ENCODE measurements at places on chromosomes 3 and 15.

GRCh38 chr15:52301265-52301847, 5.8 kb upstream of the MYO5C start:
- no peak for DNase-seq

- peak; percentile 25 for DNase-seq
Measured at GRCh38 chr3:187165144-187165543, 25.8 kb upstream of the RPL39L start.

GRCh38 chr15:38672814-38673670, 108.4 kb upstream of the RASGRP1 start:
- no peak for DNase-seq

GRCh38 chr3:104244680-104245220, 1122.0 kb upstream of the ALCAM start:
- DNase-seq: no peak

DNA sequence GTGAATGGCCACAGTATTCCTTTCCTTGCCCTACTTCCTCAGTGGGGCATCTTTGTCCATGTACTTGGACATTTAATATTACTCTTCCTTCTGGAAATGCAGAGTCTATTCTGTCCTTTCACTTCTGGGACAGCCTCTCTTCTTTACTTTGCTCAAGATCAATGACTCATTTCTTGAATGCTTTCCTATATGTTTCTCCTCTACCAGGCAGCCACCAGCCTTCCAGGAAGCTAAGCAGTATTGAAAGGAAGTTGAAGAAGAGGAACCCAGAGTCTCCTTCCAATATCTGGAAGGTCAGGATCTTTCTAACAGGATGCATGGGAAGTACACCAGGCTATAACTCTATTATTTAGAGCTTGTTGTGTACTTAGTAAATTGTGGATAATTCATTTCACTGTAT, 182.8 kb downstream of the CD47 start:
- DNase-seq: no peak

- DNase-seq: no peak
Measured at GRCh38 chr3:45683417-45684326, 5.5 kb upstream of the SACM1L start.

DNA sequence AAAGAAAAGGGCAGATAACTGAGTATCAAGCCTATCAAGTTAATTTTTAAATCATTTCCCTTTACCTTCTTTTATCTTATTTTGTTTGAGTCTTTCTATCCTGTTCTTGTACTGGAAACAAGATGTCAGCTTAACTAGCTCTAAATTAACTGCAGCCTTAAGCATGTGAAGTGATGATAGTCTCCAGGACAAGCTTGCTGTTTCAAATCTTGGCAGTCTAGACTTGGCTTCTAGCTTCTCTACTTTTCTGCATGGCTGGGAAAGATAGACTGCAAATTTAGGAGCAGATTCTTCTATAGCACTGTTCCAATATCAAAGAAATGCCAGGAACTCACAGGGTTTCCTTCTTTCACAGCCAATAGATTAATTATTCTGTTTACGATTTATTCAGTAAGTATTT, 1034.4 kb downstream of the TUSC7 start:
- no peak for DNase-seq

- no peak for DNase-seq
Measured at GRCh38 chr3:155112661-155113389, 32.7 kb downstream of the MME start.

GRCh38 chr3:73901686-73902085, 276.9 kb upstream of the PDZRN3 start:
- DNase-seq: no peak

DNA sequence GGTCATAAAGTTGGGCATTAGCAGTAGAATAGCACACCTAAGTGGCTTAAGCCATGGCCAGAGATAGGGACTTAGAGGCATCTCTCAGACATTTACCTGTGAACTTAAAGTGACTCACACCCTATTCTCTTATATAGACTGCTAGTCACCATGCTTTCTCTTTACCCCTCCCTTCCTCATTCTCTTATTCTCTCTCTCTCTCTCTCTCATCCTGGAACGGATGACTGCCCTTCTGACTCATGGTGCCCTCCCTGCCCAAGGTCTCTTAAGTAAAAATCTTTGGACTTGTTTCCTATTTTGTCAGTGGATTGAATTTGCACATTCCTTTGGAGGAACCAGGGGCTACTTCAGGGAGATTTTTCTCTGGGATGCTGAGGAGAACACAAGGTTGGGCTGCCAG, 58.8 kb downstream of the NPAP1 start:
- DNase-seq: no peak

DNA sequence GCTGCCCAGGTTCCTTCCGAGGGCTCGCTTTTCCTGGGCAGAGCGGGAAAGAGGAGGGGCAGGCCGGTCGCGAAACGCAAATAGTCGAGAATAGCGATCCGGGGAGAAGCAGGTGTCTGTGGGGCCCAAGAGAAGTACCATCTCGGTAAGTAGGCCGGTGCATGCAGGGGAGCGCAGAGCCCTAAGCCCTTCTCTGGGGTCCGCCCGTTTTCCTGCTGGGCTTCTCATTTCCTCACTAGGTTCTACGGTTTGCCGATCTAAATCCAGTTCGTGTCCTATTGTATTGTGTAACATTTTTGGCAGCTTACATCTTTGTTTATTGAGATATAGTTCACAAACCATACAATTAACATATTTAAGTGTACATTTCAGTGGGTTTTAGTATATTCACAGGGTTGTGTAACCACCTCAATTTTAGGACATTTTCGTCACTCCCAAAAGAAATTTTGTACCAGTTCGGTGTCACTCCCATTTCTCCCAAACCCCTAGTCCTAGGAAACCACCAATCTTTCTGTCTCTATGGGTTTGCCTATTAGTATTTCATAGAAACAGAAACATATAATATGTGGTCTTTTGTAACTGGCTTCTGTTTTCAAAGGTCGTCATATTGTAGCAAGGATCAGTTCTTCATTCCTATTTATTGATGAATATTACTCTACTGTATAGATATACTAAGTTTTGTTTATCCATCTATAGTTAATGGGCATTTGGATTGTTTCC, 6.8 kb upstream of the TRIM69 start:
- no peak for DNase-seq

DNA sequence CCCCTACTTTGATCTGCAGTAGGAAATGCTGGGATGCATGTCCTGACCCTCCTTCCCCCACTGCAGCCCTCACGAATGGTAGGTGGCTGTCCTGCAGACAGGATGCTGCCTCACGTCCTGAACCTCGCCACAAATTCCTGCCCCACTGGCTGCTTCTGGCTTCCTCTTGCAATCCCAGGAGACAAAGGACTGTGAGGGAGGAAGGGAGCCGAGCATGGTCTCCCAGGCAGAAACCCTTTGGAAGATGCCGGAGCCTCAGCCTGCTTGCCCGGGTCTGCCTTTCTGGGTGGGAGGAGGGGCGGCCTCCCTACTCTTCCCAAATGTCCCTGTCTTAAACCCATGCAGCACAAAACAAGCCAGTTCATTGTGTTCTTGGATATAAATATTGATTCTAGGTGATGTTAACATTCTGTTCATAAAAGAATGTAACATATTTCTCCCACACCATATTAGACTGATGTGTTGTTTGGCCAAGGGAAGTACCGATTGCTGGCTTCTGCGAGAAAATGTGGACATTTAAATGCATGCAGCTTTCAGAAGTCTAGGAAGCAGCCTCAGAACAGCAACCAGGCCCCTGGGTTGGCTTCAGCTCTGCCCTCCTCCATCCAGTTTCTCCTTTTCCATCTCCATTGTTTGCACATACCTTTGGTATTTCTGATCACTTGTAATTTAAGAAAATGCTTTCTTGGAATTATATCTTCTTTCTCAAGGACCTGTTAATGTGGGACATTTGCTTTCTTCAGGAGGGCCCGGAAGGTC, 75.3 kb downstream of the HMG20A start:
- DNase-seq: no peak

DNA sequence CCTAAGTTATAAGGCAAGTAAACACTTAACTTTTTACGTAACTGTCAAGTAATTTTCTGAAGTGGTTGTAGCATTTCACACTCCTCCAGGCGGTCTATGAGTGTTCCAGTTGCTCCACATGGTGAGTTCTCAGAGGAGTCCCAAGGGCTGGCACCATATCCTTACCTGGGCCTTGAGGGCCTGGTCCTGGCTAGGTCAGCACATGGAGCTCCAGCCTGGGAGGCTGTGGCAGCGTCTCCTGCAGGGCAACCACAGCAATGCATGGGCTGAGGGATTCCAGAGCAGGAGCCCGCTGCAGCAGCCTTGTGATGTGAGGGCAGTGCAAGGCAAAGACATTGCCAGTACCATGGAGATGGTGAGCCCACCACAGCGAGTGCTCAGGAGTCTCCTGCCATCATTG, 32.2 kb upstream of the LYZL4 start:
- no peak for DNase-seq

DNA sequence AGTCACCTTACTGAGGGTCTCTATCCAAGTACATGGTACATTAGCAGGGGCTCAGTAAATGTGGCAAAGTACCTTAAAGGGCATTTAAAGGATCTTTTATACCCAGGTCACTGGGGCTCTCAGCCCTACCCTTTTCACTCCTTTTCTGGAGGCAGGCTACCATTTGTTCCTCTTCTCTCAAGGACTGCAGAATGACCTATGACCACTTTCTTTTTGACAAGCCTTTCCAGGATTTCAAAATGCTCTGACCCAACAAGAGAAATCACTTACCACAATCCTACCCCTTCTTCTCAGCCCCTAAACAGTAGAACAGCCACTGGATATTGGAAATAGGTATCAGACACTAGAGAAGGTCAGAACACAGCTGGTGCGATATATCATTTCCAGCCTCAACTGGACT, 221.8 kb upstream of the TPRG1 start:
- DNase-seq: no peak

DNA sequence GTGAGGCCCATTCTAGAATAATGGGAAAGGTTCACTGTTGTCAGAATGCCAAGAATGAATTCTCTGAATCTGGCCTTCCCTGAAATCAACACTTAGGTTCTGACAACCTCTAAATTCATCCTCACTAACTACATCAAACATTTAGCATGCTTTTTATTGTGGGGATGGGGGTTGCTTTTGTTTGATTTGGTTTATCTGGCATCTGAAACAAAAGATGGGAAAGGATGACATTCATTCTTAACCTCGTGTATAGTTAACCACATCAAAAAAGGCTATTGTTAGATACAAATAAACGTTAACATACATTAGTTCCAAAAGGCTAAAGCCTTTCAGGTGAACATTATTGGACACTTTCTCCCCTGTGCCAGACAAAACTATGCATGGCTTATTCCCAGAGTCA, 357.3 kb downstream of the FHIT start:
- no peak for DNase-seq

GRCh38 chr3:48038971-48039481, 22.8 kb upstream of the MAP4 start:
- DNase-seq: no peak

DNA sequence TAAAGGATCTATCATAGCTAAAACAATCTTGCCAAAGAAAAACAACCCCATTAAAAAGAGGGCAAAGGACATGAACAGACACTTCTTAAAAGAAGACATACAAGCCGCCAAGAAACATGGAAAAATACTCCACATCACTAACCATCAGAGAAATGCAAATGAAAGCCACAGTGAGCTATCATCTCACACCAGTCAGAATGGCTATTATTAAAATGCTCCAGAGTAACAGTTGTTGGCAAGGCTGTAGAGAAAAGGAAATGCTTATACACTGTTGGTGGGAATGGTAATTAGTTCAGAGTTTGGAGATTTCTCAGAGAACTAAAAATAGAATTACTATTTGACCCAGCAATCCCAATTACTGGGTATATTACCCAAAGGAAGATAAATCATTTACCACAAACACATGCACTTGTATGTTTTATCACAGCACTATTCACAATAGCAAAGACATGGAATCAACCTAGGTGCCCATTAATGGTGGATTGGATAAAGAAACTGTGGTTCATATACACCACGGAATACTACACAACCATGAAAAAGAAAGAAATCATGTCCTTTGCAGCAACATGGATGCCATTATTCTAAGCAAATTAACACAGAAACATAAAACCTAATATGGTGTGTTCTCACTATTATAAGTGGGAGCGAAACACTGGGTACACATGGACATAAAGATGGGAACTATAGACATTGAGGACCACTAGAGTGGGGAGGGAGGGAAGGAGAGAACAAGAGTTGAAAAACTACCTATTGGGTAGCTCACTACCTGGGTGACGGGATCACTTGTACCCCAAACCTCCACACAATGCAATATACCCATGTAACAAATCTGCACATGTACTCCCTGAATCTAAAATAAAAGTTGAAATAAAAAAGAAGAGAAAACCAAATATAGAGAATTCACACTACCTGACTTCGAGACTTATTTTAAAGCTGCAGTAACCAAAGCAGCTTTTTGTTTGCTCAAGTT, 32.6 kb downstream of the ITGA11 start:
- no peak for DNase-seq

DNA sequence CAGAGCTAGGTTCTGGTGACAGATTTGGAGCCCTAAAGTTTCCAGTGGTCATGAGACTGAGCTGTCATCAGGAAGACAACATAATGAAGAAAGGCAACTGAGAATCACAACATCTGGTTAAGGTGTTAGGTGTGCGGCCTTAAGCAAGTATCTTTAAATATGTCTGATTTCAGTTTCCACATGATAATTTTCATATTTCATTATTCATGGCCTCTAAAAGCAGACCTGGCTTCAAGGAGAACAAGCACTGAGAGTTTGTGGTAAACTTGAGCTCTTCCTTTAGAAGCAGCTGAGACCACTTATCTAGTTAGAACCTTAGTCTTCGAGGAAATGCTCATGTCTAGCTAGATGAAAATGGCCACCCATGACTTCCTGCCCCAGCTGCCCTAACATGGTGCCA, 25.7 kb upstream of the MYLK start:
- no peak for DNase-seq

GRCh38 chr3:182523836-182524235, 269.5 kb upstream of the ATP11B start:
- no peak for DNase-seq

- DNase-seq: no peak
Measured at GRCh38 chr3:120773932-120774331, 31.4 kb downstream of the GTF2E1 start.

DNA sequence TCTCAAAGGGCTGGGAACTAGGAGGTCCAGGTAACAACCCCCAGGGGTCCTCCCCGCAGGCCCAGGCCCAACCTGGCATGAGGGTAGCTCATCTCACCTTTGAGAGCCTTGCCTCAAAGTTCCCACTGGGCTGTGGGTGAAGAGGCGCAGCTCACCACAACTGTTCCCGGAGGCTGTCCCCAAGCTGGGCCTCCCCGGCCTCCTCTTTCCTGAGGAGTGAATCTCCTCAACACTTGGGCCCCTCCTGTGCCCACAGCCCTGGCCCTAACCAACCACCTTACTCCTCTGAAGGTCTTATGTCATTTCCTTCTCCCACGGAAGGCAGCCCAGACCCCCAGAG, 27.5 kb upstream of the CORO2B start:
- no peak for DNase-seq

DNA sequence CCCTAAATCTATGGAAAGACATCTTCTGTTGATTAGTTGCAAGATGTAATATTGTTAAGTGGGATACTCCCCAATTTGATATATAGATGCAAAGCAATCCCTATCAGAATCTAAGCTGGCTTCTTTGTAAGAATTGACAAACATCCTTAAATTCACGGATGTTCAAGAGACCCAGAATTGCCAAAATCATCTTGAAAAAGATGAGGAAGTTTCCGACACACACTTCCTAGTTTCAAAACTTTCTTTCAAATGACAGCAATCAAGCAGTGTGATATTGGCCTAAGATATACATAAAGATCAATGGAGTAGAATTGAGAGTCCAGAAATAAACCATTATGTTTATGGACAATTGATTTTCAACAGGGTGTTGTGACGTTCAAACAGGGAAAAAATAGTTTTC, 383.6 kb downstream of the LPP start:
- no peak for DNase-seq

Data from activated T-cell treated with anti-CD3 and anti-CD28 coated beads, Interleukin-2, amount 50 U/mL, for 48 hours (primary cell).